ENCODE measurements at places on chromosomes 12 and 14. TPM values are rescaled to one million over a fixed set of nuclear protein-coding genes. Genes with fewer than 3 reads are reported as not detected.

Gene PTPN21
- polyA plus RNA-seq = 11.0 TPM

Gene OR6C74
- polyA plus RNA-seq = not detected

- no peak for DNase-seq
These were observed 253.3 kb upstream of the DIO2 start for GRCh38 chr14:80464531-80465149.

DNA sequence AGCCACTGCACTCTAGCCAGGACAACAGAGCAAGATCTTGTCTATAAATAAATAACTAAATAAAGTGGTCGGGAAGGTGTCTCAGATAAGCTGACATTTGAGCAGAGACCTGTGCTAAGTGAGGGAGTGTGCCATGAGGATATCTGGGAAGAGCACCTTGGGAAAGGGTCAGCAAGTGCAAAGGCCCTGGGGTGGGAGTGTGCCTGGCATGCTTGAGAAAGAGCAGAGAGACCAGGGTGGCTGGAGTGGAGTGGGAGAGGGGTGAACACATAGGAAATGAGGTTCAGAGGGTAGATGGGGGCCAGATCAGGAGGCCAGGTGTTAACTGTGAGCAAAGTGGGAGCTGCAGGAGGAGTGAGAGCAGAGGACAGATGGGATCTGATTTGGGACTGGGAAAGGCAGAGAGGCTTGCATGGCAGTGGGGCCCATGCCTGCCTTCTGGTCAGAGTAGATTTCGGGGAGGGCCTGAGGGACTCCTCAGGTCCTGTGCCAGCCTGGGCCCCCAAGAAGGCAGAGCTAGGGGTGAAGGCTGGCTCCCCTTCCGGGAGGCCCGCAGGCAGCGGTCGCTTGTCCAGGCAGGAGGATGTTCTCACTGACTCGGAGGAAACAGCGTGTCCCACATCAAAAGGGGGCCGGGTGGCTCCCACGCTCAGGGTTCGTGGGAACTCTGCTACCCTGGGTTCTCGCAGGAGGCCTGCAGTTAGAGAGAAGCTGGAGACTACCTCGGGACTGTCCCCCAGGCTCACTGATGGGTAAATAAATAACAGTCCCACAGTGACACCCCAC lies 32.6 kb downstream of the DTX1 start:
- DNase-seq = no peak

Gene YBX3
- polyA plus RNA-seq = 142 TPM

Gene ADCY4
- 4.1 TPM for polyA plus RNA-seq

- no peak for DNase-seq
These were observed 31.3 kb downstream of the SLC38A1 start for GRCh38 chr12:46237371-46238045.

DNA sequence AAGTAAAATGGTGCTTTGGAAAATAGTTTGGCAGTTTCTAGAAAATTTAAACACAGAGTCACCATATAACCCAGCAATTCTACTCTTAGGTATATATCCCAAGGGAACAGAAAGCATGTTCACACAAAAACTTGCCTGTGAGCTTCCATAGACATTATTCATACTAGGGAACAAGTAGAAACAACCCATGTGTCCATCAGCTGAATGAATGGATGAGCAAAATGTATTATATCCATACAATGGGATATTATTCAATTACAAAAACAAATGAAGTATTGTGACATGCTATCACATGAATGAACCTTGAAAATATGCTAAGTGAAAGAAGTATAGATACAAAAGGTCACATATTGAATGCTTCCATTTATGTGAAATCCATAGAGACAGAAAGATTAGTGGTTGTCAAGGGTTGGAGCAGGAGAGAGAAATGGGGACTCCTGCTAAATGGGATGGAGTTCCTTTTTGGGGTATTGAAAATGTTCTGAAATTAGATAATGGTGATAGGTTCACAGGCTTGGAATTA lies 7.9 kb downstream of the SLC10A1 start:
- no peak for DNase-seq

GRCh38 chr12:95261109-95261508 lies 43.5 kb downstream of the VEZT start:
- DNase-seq = no peak

Gene SALL2
- polyA plus RNA-seq = 7.2 TPM

Gene SIX6
- polyA plus RNA-seq = not detected

All from BJ (cell line).